NCI-H1417 treated with DMSO at 0.1 percent for 48 hours (cell line): ENCODE measurements at places on chromosomes 16 and 17.

DNA sequence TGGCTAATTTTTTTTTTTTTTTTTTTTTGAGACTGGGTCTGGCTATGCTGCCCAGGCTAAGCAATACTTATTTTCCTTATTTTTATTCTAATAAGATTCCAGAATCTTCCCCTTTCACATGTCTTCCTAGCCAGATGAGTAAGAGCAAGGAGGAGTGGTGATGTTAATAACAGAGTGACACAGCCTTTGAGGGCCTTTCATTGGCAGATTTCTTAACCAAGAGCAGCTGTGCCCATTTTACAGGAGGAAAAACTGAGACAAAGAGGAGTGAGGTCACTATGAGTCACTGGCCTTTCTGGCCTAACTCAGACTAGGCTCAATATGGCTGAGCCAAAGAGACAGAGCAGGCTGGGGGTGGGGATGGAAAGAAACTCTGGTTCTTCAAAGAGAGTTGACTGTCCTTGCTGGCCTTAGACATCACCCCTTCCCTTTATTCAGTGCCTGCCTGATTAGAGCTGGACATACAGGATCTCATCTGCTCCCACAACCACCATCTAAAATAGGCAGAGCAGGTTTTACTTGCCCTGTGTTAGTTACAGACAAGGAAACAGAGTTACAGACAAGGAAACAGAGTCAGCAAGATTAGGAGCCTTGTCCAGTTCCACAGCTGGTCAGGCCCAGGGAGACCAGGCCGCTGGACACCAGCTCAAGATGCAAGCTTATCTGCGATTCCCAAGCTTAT, 50.0 kb upstream of the TOB1 start:
- DNase-seq: no peak

- DNase-seq: no peak
These were observed 2.6 kb downstream of the ENO3 start for GRCh38 chr17:4953451-4953961.

GRCh38 chr17:81676906-81677305, 6.7 kb downstream of the ARL16 start:
- no peak for DNase-seq

DNA sequence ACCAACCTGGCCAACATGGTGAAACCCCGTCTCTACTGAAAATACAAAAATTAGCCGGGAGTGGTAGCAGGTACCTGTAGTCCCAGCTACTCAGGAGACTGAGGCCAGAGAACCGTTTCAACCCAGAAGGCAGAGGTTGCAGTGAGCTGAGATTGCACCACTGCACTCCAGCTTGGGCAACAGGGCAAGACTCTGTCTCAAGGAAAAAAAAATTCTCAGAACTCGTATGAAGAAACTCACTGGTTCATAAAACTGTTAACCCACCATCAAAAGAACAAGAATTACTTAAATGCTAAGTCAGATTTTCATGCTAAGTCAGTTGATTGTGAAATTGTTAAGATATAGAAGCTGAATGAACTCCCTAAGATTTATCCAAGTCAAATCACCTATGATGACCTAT, 31.3 kb downstream of the SLC39A11 start:
- no peak for DNase-seq

DNA sequence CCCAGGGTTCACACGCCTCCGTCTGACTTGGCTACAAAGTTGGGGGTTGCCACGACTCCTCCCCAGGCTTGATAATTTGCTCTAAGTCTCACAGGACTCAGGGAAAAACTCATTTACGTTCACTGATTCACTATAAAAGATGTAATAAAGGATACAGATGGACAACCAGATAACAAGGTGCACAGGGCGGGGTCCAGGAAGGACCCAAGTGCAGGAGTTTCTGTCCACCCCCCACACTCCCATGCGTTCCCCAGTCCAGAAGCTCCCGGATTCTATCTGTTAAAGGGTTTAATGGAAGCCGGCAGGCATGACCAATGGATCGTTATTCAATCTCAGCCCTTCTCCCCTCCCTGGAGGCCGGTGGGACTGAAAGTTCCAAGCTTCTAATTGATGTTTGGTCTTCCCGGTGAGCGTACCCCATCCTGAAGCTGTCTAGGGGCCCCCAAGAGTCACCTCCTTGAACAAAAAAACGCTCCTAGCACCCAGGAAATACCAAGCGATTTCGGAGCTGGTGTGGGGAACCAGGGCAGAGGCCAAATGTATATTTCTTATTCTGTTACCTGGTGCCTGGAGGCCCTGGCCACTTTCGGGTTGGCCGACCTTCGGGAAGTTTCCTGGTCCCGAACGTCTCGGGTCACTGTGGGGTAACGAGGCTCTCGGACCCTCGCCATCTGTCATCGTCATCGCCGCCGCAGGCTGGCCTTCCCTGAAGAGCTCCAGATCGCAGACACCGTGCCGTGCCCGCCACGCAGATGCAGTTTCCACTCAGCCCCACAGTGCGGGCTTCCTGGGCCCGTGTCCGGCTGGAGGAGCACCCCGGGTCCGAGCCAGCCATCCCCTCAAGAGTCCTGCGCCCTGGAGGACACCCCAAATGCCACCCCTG, 13.5 kb upstream of the METRNL start:
- no peak for DNase-seq

DNA sequence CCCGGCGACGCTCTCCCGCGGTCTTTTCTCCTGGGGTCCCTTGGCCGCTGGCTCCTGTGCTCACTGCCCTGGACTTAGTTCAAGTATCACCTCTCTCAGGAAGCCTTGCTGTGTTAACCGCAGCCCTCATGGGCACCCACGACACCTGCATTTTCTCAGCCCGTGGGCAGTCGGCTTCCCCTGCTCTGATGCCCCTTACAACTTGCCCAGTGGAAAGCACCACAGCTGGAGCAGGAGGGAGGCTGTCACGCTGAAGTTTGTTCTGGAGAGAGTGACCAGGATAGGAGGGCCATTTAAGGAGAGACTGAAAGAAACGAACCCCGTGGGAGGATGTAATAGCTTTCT, 395 bp downstream of the STXBP4 start:
- no peak for DNase-seq

DNA sequence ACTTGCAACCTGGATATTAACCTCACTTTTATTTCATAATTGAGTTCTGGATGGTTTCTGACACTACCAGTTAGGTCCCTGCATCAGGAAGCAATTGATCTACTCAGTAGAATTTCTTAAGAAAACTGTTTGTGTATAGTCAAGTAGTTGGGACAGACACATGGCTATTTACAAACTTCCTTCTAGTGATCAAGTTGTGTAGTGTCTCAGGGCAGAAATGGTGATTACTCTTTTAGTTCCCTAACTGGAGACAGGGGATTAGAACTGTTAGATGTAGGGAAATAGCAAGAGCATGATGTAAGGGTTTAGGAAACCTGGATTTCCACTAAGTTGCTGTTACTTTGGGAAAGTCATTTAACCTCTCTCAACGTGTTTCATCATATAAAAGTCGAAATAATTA, 30.4 kb downstream of the TMEM100 start:
- DNase-seq: no peak

DNA sequence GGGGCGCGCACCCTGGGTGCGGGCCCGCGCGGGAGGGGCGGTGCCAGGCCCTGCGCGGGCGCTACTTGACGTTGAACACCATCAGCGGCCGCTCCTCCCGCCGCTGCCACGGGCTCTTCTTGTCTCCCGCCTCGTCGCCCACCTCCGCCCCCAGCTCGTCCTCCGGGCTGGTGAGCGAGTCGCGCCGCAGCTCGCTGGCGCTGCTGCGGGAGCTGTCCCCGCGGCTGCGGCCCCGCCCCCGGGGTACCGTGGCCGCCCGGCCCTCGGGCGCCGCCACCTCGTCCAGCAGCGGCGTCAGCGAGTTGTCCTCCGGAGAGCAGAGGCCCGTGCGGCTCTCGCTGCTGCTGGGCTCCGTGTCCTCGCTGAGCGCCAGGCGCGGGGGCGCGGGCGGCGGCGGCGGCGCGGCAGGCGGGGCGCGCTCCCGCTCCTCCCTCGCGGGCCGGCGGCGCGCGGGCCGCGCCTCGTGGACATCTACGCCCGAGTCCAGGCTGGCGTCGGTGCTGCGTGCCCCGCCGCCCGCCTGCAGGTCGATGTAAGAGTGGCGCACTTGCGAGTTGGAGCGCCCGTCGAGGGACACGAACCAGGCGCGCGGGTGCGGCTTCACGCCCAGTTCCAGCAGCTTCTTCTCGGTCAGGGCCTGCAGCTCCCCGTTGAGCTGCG, 8.7 kb downstream of the GRN start:
- no peak for DNase-seq

GRCh38 chr17:11308531-11308930, 67.5 kb downstream of the SHISA6 start:
- no peak for DNase-seq

GRCh38 chr16:2022723-2023091, 3.1 kb downstream of the NPW start:
- DNase-seq: no peak

DNA sequence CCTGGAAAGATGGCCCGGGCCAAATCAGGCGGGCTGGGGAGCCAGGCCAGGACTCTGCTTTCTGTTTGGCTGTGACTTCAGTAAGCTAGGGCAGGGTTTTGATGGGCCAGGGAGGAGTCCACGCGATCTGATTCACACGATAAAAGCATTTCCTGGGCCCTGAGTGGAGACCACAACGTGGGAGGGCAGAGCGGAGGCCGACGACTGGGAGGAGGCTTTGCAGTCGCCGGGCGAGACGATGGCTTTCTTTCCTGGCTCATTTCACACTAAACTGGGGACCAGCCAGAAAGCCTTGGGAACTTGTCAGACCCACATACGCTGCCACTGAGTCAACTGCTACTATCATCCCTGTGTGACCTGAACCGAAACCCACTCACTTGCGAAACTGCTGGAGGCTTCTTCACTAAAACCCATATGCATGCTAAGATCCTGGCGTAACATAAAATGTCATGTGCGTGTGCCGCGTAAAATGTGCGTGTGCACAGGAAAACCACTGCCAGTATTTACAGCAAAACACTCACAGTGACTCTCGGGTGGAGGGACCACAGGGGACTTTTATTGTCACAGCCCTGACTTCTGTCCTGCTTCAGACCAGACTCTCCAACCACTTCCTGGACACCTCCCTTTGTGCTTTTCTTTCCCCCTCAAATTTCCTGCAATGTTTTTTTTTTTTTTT, 14.2 kb upstream of the RHBDF2 start:
- no peak for DNase-seq

DNA sequence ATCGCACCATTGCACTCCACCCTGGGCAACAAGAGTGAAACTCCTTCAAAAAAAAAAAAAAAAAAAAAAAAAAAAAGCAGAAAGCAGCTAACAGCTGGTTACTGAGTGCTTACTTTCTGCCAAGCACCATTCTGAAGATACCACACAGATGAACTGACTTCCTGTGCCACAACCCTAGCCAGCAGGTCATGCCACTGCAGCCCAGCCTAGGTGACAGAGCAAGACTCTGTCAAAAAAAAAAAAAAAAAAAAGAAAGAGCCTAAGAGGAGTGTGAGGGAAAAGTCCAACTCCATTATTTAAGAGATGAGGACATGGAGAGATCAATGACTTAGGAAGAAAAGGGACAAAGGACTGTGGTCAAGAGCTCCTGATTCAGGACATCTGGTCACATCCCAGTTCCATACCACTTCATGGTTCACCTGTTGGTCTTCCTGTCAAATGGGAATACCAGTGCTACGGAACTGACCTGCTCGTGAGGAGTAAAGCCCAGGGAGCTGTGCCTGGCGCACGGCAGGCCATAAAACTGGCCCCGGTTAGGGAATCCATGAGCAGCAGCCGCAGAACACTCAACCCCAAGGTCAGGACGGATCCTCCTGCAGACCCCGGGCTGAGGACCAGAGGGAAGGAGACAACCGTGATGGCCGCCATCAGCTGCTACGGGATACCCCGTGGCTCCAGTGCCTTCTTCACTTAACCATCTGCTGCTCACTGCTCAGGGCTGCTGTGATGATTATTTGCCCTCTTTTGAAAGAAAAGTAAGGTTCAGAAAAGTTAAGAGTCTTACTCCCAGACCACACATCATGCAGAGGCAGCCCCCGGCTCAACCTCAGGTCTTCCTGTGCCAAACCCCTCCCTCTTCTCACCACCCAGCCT, 950 bp downstream of the KLHDC4 start:
- DNase-seq: no peak

DNA sequence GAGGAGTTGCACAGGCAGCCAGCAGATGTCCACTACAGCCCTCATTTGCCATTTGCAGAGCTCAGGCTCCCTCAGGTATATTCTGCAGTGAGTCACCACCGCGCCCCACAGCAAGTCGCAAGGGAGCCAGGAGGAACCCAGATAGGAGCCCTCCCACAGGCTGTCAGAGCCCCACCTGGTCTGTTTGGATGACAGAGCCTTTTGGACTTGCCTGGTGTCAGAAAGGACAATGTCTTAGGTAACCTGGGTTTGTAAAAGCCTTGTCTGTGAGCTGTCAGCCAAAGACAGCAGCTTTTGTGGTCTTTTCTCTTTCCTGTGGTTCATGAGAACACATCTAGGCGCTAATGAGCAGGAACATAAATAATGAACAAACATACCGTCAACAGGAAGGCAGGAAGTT, 70.9 kb downstream of the GNAO1 start:
- no peak for DNase-seq

GRCh38 chr16:85210423-85211169, 98.3 kb upstream of the CIBAR2 start:
- no peak for DNase-seq

DNA sequence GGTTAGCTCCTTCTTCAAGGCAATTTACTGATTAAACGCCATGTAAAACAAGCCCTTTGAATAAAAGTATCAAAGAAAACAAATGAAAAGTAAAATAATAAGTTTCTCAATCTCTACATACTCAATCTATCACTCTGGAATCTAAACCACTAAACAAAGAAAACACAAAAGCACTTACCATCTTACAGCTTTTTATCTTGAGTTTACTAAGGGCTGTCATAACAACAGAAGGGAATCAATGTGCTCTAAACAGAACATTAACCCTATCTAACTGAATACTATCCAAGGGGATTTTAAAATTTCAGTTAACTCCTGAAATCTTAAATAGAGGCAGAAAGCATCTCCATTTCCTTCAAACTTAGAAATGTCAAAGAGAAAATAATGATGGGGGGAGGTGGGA, 3.4 kb downstream of the SKA2 start:
- DNase-seq: no peak

DNA sequence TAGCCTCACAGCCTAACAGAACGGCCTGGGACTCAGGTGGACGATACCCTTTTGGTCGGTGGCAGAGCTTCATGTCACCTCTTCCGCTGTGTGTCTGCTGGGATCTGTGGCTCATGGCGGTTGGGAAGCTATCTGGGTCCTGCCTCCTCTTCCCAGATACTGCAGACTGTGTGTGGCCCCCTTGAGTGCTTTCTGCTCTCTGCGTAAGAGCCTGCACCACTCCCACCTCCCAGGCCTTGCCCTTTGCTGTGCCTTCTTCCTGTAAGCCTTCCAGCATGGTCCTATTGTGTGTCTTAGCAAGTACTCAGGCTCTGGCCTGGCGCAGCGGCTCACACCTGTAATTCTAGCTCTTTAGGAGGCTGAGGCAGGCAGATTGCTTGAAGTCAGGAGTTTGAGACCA, 17.5 kb upstream of the ADCY7 start:
- DNase-seq: no peak

GRCh38 chr16:2819939-2820835, 3.1 kb downstream of the PRSS21 start:
- no peak for DNase-seq
